ENCODE measurements at places on chromosomes 12 and 14.

DNA sequence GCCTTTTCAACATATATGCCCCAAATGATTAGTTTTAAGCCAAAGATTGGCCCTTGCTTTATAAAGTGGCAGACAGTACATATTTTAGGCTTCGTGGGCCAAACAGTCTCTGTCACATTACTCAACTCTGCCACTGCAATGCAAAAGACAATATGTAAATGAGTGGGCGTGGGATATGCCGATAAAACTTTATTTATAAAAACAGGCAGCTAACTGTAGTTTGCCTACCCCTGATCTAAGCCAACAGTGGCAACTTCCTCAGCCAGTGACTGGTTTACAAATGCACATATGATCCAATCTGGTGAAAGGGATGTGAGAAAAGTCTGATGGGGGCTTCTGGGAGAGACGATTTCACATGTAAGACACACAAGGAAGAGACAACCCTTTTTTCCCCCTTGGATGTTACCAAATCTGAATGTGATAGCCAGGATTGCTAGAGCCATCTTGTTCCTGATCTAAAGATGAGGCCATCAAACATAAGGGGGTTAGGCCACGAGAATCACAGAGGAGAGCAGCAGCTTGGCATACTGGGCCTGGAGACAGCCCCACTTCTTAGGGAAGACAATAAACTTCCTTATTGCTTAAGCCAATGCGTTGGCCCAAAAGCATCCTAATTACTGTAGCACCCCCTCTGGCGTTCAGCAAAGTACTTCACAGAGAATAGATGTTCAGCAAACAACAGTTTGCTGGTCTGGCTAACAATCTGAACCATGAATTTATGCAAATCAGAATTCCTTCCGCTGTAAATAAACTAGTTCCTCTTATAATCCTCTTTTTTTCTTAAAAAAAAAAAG, 75.2 kb upstream of the TMCC3 start:
- peak; percentile 21 for DNase-seq

DNA sequence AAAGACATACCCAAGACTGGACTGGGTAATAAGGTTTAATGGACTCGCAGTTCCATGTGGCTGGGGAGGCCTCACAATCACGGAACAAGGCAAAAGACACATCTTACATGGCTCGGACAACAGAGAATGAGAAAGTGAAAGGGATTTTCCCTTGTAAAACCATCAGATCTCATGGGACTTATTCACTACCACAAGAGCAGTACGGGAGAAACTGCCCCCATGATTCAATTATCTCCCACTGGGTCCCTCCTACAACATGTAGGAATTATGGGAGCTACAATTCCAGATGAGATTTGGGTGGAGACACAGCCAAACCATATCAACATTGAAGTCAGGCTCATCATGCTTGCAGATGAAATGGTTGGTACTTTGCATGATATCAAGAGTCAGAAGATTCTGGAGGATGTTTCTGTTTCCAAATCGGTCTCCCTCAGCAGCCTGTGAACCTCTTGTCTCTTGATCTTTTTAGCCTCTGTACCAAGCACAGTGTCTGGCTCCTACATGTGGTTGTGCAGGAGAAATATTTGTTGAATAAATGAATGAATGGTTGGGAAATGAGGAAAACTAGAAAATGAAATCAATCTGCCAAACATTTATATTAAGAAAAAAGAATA, 98.6 kb downstream of the VRK1 start:
- no peak for DNase-seq

DNA sequence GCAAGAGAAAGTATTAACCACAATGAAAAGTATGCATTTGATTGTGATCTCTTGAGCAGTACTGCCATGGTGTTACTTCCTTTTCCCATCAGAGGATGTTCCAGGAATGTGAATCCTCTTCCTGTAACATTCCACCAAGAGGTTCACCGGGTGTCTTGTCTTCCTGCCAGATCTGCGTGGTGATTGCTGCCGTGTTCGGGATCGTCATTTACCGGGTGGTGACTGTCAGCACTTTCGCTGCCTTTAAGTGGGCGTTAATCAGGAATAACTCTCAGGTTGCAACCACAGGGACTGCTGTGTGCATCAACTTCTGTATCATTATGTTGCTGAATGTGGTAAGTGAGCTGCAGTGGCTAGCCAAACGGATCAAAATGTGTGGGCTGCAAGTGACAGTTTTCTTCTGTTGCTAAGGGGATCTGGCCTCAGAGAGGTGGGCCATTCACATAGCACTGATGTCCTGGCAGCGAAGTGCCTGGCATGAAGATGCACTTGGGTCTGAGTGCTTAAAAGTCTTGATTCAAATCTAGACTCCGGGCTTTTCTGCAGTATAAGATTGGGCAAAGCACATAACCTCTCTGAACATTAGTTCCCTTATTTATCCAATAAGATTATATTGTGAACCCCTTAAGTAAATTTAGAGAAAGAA, 123.4 kb downstream of the SLC5A8 start:
- no peak for DNase-seq

DNA sequence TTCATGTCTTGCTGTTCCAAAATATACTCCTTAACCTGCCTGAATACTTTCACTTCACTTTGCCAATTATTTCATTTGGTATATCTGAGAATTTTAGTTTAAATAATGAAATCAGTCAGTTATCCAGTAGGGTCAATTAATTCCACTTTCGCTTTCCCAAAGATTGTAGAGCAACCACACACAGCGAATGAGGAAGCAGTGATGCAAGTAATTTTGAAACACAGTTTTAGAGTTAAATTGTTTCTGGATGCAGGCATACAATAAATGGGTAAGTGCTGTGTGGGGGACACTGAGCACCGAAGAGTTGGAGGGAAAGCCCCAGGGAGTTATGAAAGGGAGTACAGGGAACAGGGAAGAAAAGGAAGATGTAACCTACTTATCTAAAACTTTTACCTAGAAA, 62.8 kb downstream of the TSHR start:
- no peak for DNase-seq

DNA sequence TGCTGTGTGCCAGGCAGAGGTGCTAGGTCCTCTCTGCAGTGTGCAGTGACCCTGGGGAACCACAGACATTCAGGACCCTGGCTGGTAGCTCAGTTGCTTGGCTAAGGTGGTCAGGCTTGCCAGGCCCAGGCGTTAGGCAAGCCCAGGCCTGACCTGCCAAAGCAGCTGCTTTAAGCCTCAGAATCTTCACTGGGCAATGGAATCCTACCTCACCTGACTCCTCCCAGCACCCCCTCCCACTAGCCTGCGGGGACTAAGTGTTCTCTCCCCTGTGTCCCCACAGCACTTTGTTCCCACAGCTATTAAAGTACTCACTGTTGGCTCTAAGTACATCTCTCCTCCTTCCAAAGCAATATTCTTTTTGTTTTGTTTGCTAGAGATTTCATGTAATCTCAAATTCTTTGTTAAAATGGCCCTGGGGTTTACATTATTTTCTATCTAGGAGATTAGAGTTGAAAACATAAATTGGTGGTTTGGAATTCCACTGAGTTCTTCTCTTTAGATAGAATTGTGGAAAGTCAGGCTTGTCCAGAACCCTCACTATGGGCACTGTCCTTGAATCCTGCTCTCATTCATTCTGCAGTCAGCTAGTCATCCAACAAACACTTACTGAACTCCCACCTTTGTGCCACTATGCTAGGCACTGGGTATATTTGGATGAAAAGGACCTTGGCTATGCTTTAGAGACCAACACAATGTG, 44.4 kb downstream of the DGLUCY start:
- no peak for DNase-seq

- DNase-seq: no peak
Measured at GRCh38 chr12:20494851-20495250, 126.5 kb downstream of the PDE3A start.

DNA sequence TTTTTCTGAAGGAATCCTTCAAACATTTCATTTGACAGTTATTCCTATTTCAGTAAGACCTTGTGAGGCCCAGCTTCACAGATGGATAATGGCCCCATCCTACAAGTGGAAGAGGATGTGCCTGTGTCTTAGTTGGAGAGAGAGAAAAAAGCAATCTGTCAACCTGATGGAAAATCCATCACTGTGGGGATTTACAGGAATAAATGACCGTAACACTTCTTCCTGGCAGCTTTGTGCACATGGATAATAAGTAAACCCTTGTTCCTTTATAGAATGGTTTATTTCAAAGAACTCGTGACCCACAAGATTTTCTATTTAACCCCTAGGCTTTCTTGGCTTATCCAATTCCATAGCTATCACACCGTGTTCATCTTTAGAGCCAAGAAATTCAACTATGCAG, 121.4 kb upstream of the PCED1B start:
- no peak for DNase-seq

GRCh38 chr12:62817556-62818271, 117.2 kb downstream of the PPM1H start:
- DNase-seq: no peak

DNA sequence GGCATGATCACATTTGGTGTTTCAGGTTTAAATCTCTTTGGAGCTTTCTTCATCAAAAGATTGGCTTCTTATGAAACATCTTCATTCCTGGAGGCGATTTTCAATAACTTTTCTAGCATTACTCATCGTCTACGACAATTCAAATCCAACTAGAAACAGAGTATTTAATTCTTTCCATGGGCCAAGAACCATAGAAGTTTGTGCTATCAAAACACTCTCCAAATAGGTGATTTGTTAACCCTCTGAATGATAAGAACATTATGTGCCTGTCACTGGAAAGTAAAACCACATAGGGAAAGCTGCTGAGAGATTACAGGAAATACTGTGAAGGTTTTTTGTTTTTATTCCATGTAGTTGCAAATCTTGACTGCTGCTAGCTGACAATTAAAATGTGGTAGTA, 6.9 kb upstream of the DCN start:
- DNase-seq: no peak

GRCh38 chr12:131776237-131776889, 51.8 kb upstream of the MMP17 start:
- DNase-seq: no peak

- no peak for DNase-seq
Measured at GRCh38 chr12:105296116-105297089, 34.1 kb upstream of the C12orf75 start.

DNA sequence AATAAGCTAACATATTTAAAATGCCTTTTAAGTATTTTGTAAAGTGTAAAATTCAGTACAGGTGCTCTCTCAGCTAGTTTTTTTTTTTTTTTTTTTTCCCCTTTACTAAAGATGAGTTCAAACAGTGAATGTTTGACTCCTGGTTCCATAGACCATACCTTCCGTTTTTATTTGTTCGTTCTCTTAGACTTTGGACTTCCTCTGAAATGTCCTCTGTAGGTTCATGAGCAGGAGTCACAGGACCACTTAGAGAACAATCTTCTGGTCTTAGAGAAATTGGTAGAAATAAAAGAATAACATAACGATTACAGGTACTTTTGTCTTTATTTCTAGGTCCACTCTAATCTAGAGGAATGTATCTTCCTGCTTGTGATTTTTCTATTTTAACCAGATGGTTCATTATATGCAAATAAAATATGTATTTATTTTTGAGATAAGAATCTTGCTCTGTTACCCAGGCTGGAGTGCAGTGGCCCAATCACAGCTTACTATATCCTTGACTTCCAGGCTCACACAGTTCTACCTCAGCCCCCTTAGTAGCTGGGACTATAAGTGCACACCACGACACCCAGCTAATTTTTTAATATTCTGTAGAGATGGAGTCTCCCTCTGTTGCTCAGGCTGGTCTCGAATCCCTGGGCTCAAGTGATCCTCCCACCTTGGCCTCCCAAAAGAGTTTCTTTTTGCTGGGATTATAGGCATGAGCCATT, 25.8 kb downstream of the STYX start:
- DNase-seq: no peak

GRCh38 chr12:26726956-26727355, 106.0 kb downstream of the ITPR2 start:
- no peak for DNase-seq
